ENCODE measurements at places on chromosomes 1 and 21. TPM values are rescaled to one million over a fixed set of nuclear protein-coding genes. Genes with fewer than 3 reads are reported as not detected.

DNA sequence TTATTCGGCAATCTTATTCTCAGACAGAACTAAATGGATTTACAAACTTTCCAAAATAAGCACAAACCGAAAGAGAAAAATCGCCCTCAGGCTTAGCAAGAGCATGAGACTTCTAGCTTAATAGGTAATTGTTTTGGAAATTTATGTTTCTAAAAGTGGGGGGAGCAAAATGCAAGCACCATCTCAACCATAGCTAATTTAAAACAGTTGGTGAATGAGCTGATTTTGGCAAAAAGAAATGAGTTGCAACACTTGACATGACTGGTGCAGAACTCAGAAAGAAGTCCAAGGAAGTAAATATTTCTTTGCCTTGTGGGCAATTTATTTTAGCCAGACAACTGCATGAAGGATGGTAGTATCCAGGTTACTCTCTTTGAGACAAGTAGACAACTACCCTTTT lies 71.5 kb upstream of the PTGFR start:
- H3K27me3 ChIP-seq: no peaks in the 10 kb centered on the region
- H3K4me3 ChIP-seq: no peak overlapping the region
- no peaks in the 10 kb centered on the region for H3K36me3 ChIP-seq
- peak; percentile 13 for DNase-seq

LCE3D gene
- not detected for total RNA-seq

ADCY10 gene
- total RNA-seq: 0.35 TPM

FMN2 gene
- total RNA-seq: 5.3 TPM

- peaks cover 6% of the 10 kb centered on the region for H3K36me3 ChIP-seq
- no peak for DNase-seq
- H3K4me1 ChIP-seq: peaks cover 19% of the 10 kb centered on the region
Observed at GRCh38 chr1:56199061-56199460, 380.3 kb downstream of the PLPP3 start.

DNA sequence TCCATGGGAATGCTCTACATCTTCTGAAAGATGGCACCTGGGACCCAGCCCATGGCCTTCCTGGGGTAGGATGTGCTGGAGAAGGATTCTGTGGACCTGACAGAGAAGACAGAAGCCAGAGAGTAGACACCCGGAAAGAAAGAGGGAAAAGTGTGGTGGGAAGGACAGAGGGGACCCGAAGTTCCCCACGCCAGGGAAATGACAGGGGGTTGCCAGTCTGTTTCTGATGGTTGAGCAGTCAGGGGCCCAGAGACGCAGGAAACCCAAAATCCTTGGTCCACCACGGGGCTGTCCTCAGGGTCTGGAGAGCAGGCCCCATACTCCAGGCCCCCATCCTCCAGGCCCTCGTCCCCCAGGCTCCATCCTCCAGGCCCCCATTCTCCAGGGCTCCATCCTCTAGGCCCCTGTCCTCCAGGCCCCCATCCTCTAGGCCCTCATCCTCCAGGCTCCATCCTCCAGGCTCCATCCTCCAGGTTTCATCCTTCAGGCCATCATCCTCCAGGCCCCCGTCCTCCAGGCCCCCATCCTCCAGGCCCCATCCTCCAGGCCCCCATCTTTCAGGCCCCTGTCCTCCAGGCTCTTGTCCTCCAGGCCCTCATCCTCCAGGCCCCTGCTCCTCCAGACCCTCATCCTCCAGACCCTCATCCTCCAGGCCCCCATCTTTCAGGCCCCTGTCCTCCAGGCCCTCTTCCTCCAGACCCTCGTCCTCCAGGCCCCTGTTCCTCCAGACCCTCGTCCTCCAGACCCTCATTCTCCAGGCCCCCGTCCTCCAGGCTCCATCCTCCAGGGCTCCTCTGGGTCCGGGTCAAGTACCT lies 1.0 kb upstream of the TFF2 start:
- DNase-seq: no peak
- H3K4me1 ChIP-seq: no peaks in the 10 kb centered on the region
- peaks cover 29% of the 10 kb centered on the region for H3K27me3 ChIP-seq

- H3K4me3 ChIP-seq: no peak overlapping the region
- H3K36me3 ChIP-seq: no peaks in the 10 kb centered on the region
- no peaks in the 10 kb centered on the region for H3K4me1 ChIP-seq
- H3K27ac ChIP-seq: no peak overlapping the region
Observed at GRCh38 chr1:42838482-42839190, 7.8 kb upstream of the ZNF691 start.

DNA sequence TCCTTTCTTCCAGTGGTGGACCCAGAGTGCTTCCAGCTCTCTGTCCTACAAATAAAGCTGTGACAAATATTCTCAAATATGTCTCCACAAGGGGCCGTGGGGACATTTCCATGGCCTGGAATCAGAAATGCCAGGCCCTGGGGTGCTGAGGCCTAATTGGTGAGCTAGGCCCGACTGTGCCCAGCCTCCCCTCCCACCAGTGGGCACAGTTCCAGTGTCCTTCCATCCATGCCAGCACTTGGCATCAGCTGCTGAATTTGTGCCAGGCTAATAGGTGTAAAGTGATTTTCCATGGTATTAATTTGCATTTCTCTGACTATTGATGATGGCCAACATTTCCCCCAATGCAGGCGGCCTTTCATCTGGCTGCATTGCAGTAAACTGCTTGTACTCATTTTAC lies 48.5 kb upstream of the B3GALT5 start:
- H3K4me3 ChIP-seq: no peak overlapping the region
- no peak overlapping the region for H3K27ac ChIP-seq
- DNase-seq: no peak
- no peaks in the 10 kb centered on the region for H3K4me1 ChIP-seq
- H3K27me3 ChIP-seq: peaks cover 22% of the 10 kb centered on the region

DNA sequence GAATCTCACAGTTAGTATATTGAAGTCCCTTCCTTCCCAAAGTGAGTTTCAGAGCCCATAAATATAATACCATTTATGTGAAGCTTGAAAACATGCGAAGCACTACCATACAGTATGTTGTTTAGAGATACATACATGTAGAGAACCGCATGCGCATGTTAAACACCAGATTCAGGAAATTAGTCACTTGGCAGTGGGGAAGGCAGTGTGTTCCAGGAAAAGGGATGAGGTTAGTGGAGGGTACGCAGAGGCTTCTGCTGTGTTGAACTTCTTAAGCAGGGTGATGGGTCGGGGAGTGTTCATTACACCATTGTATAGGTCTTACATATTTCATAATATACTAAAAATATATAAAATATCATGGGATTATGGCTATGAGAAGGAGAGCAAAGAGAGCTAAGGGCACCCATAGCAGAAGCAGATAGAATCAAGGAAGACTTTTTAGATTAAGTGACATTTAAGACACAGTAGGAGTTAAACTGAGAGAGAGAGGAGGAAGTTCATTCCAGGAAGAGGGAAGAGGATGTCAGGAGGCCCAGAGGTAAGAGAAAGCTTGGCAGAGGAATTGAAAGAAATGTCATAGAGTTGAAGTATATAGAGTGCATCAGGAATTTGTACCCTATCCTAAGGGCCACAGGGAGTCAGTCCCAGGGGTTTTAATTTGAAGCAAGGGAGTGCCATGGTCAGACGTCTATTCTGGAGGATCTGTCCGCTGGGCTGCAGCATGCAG lies 43.5 kb upstream of the SARS1 start:
- H3K27me3 ChIP-seq: no peaks in the 10 kb centered on the region
- H3K27ac ChIP-seq: no peak overlapping the region
- peak; percentile 45 for DNase-seq
- H3K4me3 ChIP-seq: no peak overlapping the region

GBP4 gene
- 0.05 TPM for total RNA-seq

DNA sequence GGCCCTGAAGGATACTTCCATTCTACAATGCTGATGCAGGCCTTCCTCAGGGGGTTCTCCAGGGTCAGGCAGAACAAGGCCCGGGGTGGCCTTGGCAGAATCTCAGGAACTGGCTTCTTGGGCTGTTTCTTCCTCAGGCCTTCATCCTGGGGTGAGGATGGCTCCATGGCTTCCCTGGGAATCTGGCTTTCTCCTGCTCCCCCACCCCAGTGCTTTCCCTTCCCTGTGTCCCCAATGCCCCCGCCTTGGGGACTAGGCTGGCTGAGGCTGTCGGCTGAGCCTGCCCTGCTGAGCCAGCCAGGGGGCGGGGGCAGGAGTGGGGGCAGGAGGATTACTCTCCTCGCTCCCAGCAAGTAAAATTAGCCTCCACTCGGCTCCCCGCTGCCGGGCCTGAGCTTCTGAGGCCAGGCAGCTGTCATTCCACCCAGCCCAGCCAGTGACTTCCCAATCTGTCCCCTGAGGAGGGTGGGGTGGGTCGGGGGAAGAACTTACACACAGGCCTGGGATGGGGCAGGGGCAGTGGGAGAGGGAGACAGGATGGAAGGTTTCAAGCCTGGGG lies at the start of gene CACNA1S:
Gene CACNA1S, minus strand, starts transcription at position 254 of the 559 bp plus-strand sequence. Its CDS starts 87 bp downstream, at position 167.
- no peak within 1 kb of the TSS for H3K4me3 ChIP-seq
- no peak within 1 kb of the TSS for H3K27ac ChIP-seq
- no peaks in the 10 kb centered on the region for H3K4me1 ChIP-seq
- no peak for DNase-seq
- no peaks in the 10 kb centered on the region for H3K27me3 ChIP-seq
- H3K36me3 ChIP-seq: no peaks in the 10 kb centered on the region

- H3K27me3 ChIP-seq: no peaks in the 10 kb centered on the region
- DNase-seq: no peak
- H3K4me3 ChIP-seq: no peak overlapping the region
- H3K27ac ChIP-seq: no peak overlapping the region
- H3K4me1 ChIP-seq: peaks cover 9% of the 10 kb centered on the region
Observed at GRCh38 chr1:217063172-217063908, 340.1 kb upstream of the ESRRG start.

CD1B gene
- not detected for total RNA-seq

- peak; percentile 60 for DNase-seq
- no peak overlapping the region for H3K27ac ChIP-seq
- peaks cover 53% of the 10 kb centered on the region for H3K27me3 ChIP-seq
- H3K4me1 ChIP-seq: peaks cover 18% of the 10 kb centered on the region
Observed at GRCh38 chr1:156860113-156860627, 495 bp upstream of the NTRK1 start.

DNA sequence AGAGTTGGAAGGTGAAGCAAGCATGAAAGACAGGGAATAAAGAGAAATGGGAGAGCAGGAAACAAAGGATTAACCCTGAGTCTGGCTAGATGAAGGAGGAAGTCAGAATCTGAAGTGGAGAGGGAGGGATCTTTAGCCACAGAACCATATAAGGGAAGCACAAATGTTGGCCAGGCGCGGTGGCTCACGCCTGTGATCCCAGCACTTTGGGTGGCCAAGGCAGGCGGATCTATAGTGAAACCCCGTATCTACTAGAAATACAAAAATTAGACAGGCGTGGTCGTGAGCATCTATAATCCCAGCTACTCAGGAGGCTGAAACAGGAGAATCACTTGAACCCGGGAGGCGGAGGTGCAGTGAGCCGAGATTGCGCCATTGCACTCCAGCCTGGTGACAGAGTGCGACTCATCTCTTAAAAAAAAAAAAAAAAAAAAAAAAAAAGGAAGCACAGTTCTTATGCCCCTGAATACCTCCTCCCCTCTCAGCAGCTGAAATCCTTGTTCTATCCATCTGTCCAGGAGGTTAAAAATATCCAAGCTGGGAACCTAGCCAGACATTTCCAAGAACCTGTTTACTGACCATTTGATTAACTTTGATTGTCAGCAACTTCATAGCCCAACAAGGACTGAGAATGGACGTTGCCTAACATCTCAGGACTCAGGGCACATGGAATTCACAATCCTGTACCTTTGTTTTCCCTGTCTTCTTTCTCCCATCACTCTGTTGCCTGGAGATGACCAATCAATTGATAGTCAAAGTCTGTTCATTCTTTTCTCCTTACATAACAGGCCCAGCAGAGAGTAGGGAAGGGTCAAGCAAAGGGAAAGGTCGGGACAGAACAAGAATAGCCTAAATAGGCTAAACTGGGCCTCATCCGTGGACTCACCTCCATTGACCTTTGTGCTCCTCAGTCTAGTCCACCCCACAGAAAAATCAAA lies 10.6 kb downstream of the TXNIP start:
- H3K4me1 ChIP-seq: peaks cover 31% of the 10 kb centered on the region
- H3K4me3 ChIP-seq: peak overlapping the region; percentile 32
- peak; percentile 88 for DNase-seq
- no peaks in the 10 kb centered on the region for H3K27me3 ChIP-seq

DNA sequence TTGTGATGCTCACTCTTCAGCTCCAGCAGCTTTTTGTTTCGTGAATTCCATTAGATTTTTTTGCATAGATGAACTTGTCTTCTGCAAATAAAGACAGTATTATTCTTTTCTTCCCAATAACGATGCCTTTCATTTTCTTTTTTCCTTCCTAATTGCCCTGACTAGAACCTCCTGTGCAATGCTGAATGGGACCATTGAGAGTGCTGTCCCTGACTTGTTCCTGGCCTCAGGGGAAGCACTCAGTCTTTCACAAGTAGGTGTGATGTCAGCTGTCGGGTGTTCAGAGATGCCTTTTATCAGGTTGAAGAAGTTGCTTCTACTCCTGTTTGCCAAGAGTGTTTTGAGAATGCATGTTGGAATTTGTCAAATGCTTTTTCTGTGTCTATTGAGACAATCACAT lies 64.3 kb upstream of the ADARB1 start:
- H3K27me3 ChIP-seq: no peaks in the 10 kb centered on the region
- peak; percentile 61 for DNase-seq
- no peak overlapping the region for H3K4me3 ChIP-seq
- H3K27ac ChIP-seq: no peak overlapping the region

DNA sequence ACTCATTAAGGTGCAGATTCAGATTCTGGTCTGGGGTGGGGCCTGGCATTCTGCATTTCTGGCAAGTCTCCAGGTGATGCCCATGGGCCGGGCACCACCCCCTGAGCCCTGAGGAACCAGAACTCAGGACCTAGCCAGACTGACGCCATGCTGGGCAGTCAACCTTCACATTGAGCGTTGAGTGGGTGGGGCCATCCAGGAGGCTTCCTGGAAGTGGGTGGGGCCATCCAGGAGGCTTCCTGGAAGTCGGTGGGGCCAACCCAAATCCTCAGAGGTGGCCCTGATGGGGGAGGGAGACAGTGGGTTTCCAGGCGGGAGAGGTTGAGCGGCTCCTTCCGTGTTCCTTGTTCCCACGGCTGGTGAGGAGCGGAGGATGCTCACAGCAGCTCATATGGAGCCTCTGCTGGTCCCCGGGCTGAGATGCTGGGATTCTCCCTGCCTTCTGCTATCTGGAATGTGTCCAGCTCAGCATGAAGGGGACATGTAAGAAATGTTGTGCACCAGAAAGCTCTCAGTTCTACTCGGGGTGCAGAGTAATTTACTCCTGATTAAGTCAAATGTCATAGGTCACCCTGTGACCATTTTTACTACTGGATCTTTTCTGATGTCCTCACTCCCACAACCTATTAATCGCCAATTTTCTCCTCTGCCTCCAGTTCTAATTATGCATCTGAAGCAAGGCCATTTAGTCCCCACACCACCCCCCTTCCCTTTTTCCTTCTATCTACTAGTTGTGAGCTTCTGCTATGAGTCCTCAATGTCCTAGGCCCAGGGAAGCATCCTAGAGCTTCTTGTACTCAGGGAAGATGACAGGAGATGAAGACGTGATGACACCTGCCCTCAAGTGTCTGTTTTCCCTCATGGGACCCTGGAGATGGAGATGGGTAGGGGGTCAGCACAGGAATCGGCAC lies 435.4 kb downstream of the PTPRU start:
- H3K4me1 ChIP-seq: no peaks in the 10 kb centered on the region
- H3K27me3 ChIP-seq: peaks cover 33% of the 10 kb centered on the region
- H3K4me3 ChIP-seq: no peak overlapping the region
- no peak for DNase-seq

Data from MCF 10A (cell line).